ENCODE measurements at places on chromosomes 4 and X. TPM values are rescaled to one million over a fixed set of nuclear protein-coding genes. Genes with fewer than 3 reads are reported as not detected.

Gene NAP1L2
- not detected for polyA plus RNA-seq

DNA sequence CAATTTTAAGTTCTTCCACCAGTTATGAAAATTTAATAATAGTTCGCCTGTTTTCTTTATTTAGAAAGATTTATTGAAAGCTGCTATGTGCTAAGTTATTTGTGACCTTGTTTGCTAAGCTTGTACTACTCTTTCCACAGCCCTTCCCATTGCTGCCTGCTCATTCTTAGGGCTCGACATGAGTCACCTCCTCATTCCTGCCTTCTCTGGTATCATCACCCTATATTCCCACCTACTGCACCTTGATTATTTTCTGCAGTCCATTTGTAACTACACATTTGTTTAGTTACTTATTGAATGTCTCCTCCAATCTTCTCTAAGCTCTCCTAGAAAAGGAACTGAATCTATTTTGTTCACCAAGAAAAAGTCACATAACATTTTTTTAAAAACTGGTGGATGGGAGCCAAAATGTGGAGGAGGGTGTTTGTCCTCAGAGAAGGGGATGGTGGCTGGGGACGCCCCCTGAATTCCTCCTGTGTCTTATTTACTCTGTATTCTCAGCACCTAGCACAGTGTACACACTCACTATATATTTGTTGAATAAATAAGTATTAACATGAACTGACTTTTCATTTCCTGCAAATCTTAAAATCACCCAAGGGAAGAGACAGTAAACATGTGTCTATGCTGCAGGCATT is 3.7 kb upstream of the RAB9A start:
- DNase-seq, result no peak
- H3K4me3 ChIP-seq, result no peak overlapping the region
- no peak overlapping the region for H3K27ac ChIP-seq
- no peaks in the 10 kb centered on the region for H3K27me3 ChIP-seq
- no peaks in the 10 kb centered on the region for H3K36me3 ChIP-seq
- H3K4me1 ChIP-seq, result no peaks in the 10 kb centered on the region

DNA sequence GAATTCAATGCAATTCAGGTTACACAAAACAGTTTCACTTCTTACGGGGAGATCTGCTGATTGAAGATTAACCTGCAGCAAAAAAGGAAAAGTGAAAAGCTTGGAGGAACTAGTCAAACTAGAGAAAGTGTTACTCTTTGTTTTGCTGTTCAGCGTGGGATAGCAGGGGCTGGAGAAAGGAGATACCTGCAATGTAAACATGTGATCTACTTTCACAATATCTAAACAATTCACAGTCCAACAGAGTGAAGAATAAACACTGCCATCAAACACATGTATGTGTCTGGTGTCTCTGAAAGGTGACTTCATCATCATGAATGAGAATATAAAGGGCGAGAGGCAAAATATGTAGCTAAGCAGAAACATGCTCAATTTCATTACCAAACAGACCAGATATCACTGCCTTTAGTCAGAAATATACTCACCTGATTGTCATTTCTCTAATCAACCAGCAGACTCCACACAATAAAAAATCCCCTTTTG is 26.4 kb downstream of the NIPAL1 start:
- H3K4me3 ChIP-seq, result no peak overlapping the region
- H3K27me3 ChIP-seq, result no peaks in the 10 kb centered on the region
- DNase-seq, result no peak
- peak overlapping the region; percentile 79 for H3K27ac ChIP-seq
- no peaks in the 10 kb centered on the region for H3K36me3 ChIP-seq

DNA sequence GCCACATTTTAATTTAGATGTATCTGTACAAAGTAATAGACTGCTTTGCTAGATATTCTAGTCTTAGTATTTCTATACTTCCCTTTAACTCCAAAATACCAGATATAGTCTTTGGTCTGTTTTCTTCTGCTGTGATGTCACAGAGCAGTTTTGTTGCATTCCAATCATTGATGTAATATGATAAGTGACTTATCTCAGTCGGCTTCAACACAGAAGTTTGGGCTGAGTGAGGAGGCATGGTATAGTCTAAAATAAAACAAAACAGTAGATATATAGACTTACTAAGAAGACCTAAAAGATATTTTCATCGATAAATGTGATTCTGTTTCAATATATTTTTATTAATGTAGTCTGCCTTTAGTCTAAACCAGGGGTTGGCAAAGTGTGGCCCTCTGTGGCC is 169.9 kb downstream of the DCK start:
- H3K36me3 ChIP-seq, result no peaks in the 10 kb centered on the region
- H3K27me3 ChIP-seq, result no peaks in the 10 kb centered on the region
- no peak for DNase-seq
- H3K27ac ChIP-seq, result no peak overlapping the region
- H3K4me3 ChIP-seq, result no peak overlapping the region

DNA sequence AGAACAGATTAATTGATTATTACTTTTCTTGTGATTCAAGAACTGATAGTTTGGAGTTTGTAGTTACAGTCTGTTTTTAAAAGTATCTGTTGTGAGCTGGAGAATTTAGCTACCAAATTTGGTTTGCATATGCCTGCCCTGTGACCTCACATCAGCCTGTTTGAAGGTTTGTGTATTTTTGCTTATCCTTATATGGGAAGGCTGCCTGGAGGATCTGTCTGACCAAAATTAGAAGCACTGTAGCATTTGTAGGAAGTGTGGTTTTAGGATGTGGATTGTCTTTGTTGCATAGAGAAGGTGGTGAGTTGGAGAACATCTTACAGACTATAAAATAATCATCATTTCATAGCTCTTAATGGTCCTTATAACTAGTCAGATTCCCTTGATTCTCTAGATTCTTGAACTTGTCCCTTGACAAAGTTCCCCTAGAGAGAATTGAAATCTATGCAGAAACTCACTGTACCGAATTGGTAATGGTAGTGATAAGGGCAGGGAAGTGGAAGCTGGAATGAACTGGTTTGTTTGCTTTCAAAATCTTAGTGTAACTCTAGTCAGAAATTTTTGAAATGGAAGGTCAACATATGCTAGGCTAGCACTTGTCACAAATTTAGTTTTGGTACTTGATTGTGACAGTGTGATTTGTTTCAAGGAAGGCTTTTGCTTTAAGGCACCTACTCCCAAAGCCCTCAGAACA is 57.3 kb downstream of the SH3BGRL start:
- no peaks in the 10 kb centered on the region for H3K27me3 ChIP-seq
- no peak overlapping the region for H3K4me3 ChIP-seq
- H3K4me1 ChIP-seq, result no peaks in the 10 kb centered on the region
- H3K36me3 ChIP-seq, result no peaks in the 10 kb centered on the region

GRCh38 chr4:159413306-159413943 is 310.5 kb downstream of the RAPGEF2 start:
- no peaks in the 10 kb centered on the region for H3K27me3 ChIP-seq
- no peaks in the 10 kb centered on the region for H3K36me3 ChIP-seq
- DNase-seq, result no peak
- H3K4me1 ChIP-seq, result no peaks in the 10 kb centered on the region
- H3K27ac ChIP-seq, result no peak overlapping the region
- H3K4me3 ChIP-seq, result no peak overlapping the region

- H3K4me1 ChIP-seq, result no peaks in the 10 kb centered on the region
- H3K27ac ChIP-seq, result no peak overlapping the region
- H3K27me3 ChIP-seq, result no peaks in the 10 kb centered on the region
- no peak for DNase-seq
These were observed 141.8 kb downstream of the SMIM20 start for GRCh38 chr4:26055855-26056254.

All from liver (tissue), 10 donors.